Activated T-helper 17 cell treated with anti-CD3 and anti-CD28 coated beads, Interleukin-2, amount 50 U/mL, for 72 hours (primary cell): ENCODE measurements at places on chromosomes 2 and 18.

DNA sequence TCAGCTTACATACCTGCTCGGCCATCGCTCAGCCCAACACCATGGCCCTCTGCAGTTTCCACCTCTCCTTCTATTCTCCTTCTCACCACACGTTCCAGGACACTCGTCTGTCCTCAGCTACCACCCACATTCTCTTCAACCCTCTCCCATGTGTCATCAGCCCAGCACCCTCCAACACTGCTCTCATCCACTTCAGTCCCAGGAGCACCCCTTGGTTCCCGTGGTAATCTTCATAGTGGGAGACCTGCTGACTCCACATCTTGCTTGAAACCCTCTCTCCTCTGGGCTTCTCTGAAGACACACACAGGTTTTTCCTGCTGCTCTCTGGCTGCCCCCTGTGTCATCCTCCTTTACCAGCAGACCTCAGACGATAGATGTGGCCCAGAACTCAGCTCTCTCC lies 228.7 kb downstream of the GBX2 start:
- no peak for ATAC-seq

GRCh38 chr2:179876266-179876665 lies 14.9 kb upstream of the ZNF385B start:
- ATAC-seq, result no peak

GRCh38 chr2:222052934-222053367 lies 245.8 kb downstream of the PAX3 start:
- ATAC-seq, result no peak

- ATAC-seq, result no peak
Measured at GRCh38 chr2:199057936-199058335, 399.8 kb downstream of the SATB2 start.

- ATAC-seq, result no peak
Measured at GRCh38 chr2:14717131-14717530, 84.6 kb downstream of the LRATD1 start.

DNA sequence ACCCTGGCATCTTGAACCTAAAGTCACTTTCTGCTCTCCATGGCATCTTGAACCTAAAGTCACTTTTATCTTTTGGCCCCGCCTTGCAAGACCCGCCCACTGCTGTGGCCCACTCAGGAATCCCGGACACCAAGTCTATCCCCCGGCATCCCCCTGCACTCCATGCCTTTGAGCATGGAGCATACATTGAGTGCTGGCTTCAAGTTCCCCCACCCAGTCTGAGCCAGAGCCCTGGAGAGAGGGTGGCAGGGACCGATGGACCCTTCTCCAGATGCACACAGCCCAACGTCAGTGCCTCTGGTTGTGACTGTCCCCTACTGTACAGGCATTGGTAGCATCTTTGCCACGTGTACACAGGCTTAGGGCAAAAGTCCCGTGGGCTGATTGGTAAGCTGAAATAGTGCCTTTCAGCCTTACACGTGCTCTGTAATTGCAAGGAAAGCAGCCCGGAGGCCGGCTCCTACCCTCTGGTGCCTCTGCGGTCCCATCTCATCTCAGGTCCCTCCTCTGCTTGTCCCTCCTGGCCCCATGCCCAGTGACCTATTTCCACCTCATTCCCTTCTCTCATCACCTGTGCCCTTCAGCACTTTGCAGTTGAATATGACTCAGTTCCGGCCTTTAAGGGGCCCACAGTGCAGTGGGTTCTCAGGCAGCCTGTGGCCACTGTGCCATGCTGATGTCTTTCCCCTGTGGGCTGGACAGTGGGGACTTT lies 154.0 kb downstream of the INHBB start:
- ATAC-seq, result no peak
